ENCODE measurements at places on chromosomes 5 and 9.
A peak's percentile ranks its signal among the peaks of the same experiment; 100 is the strongest.

- peak; percentile 38 for DNase-seq
Measured at GRCh38 chr9:75855509-75855908, 35.0 kb upstream of the PCSK5 start.

- no peak for DNase-seq
Measured at GRCh38 chr9:7284517-7284916, 515.1 kb downstream of the DMAC1 start.

- DNase-seq, result peak; percentile 49
Measured at GRCh38 chr5:164504141-164504772, 998.8 kb downstream of the MAT2B start.

- no peak for DNase-seq
Measured at GRCh38 chr5:153981905-153982605, 56.7 kb downstream of the FAM114A2 start.

DNA sequence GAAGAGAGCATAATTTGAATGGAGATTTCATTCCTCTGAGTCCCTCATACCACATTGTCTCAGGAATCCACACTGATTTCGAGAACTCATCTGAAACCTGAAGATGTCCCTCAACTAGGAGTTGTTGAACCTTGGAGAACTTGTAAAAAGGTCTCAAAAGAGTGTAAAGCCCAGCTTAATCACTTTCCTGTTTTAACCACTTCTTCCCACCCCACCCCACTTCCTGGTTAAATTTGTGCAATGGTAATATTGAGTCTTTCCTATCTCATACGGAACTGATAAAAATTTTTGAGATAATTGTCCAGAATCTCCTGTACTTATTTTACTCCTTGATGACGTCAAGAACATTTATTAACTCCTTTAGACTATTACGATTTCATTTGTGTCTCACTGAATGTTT, 240.7 kb downstream of the ARRDC3 start:
- peak; percentile 12 for DNase-seq

DNA sequence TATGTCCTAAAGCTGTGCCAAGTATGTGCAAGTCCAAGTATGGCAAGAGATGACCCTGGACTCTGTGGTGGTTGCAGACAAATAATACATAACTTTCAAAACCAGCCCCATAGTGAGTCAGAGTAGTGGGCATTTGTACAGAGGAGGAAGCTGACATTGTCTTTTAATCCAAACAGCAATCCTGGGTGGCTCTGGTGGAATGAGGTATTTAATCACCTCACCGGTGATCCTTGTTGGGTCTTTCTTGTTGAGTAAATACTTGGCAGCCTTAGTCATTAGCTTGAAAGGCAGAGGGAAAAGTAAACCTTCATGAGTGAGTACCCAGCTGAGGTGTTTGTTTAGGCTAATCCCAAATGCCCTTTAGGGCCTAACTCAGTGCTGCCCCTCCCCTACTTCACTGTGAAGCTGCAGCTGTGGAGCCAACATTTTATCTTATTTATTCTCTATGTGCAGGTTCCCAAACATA, 148.7 kb upstream of the SLC12A2 start:
- no peak for DNase-seq

- no peak for DNase-seq
Measured at GRCh38 chr9:124257844-124258606, at the start of gene NEK6. NEK6 (plus strand) TSS chr9:124257949; CDS start chr9:124301965, 44,016 bp downstream.

DNA sequence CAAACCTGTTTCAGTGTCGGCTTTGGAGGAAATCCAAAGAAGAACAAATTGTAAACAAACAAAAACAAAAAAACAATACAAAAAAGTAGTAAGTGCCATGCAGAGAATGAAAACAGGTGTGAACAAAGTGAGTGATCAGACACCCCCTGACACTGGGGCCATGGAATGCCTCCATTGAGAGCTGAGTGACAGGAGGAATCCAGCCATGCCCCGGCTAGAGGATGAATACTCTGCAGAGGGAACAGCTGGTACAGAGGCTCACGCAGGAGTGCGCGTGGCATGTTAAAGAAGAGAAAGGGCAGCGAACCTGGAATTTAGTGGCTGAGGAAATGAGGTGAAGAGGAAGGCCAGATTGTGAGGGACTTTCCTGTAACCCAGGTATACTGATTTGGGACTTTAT, 15.5 kb upstream of the CCNJL start:
- DNase-seq, result no peak

- no peak for DNase-seq
Measured at GRCh38 chr5:179201986-179202385, 141.8 kb downstream of the ZNF354C start.

DNA sequence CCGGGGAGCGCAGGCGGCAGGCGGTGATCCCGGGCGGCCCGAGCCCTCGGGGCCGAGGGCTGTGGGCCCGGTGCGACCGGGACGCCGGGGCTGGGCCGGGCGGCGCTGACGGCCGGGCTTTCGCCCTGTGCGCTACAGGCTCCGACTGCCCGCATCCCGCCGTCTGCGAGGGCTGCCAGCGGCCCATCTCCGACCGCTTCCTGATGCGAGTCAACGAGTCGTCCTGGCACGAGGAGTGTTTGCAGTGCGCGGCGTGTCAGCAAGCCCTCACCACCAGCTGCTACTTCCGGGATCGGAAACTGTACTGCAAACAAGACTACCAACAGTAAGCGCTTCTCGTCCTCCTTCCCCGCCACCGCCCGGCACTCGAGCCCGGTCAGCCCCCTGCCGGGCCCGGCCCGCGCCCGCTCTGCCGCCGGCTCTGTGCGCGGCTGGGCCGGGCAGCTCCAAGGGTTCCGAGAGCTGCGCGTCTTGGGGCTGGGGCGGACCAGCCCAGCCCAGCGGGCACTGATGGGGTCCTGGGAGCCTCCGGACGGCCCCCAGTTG, 1.6 kb downstream of the LMX1B start:
- peak; percentile 34 for DNase-seq

GRCh38 chr5:42842921-42843641, 31.4 kb upstream of the SELENOP start:
- DNase-seq, result no peak

- DNase-seq, result peak; percentile 51
Measured at GRCh38 chr9:125409637-125410521, 148.3 kb downstream of the GAPVD1 start.

- DNase-seq, result no peak
Measured at GRCh38 chr5:86838083-86838482, 220.3 kb downstream of the COX7C start.

GRCh38 chr9:122988920-122989621, 44.4 kb upstream of the GPR21 start:
- no peak for DNase-seq

GRCh38 chr5:134523543-134524271, 1.8 kb upstream of the JADE2 start:
- no peak for DNase-seq

GRCh38 chr9:26637101-26637500, 255.5 kb downstream of the CAAP1 start:
- DNase-seq, result no peak

DNA sequence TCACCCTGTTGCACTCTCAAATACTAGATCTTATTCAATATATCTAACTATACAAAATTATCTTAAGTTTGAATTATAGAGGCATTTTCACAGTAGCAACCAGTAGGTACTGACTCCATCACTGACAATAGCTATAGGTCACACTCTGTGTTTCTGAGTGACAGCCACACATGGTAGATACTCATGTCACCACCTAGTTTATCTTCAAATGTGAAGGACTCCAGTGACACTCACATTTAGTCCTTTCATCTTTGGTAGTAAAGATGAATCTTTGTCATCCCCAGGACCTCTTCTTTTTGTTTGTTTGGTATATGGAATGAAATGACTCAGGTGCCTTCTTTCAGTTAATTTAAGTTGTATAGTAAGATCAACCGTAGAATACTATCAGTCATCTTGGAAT, 102.5 kb upstream of the DHFR start:
- DNase-seq, result no peak

- DNase-seq, result peak; percentile 98
Measured at GRCh38 chr5:40378396-40379177, 301.1 kb upstream of the PTGER4 start.

DNA sequence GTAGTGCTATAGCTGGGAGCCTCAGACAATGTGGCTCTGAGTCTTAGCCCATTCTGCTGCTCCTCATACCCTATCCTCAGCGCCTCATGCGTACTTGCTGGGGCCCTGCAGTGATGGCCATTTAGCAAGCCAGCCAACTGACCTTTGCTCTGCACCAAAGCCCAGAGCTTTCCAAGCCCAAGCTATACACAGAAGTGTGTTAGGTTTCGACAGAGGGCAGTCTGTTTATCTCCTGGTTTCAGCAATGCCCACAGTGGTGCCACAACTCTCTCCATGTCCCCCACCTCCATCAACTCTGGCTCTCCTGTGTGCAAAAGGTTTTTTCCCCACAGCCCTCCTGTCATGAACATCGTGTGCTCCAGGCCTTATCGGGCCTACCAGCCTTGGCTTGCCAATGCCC, 16.9 kb downstream of the GNG10 start:
- DNase-seq, result no peak

DNA sequence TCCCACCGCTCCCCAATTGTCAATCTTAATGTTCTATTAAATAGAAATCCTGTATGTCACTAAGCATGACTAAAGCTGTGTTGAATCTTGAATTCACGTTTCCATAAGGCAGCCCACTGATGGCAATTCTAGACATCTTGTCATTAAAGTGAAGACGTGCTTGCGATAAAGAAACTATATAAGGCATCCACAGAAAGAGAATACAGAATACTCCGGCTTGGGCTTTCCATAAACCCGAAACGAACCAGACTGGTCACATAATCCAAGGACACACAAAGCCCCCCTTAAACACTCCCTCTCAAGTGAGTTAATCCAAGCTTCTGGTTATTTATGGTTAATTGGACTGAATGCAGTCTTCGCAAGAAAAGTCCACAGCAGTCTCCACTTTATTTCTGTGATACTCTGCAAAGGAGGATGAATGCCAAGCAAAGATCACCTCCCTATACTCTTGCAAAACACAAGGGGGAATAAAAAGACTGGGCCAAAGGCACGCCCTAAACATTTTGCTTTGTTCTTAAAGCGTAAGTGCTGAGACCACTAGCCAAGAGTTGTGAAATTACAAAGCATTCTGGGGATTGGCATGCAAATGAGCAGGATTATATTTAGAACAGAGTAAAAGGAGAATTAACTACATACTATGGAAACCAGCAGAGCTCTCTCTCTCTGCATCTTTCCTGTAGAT, 54.7 kb downstream of the DPYSL3 start:
- peak; percentile 87 for DNase-seq

- no peak for DNase-seq
Measured at GRCh38 chr9:135516132-135516860, 4.9 kb upstream of the LCN1 start.

DNA sequence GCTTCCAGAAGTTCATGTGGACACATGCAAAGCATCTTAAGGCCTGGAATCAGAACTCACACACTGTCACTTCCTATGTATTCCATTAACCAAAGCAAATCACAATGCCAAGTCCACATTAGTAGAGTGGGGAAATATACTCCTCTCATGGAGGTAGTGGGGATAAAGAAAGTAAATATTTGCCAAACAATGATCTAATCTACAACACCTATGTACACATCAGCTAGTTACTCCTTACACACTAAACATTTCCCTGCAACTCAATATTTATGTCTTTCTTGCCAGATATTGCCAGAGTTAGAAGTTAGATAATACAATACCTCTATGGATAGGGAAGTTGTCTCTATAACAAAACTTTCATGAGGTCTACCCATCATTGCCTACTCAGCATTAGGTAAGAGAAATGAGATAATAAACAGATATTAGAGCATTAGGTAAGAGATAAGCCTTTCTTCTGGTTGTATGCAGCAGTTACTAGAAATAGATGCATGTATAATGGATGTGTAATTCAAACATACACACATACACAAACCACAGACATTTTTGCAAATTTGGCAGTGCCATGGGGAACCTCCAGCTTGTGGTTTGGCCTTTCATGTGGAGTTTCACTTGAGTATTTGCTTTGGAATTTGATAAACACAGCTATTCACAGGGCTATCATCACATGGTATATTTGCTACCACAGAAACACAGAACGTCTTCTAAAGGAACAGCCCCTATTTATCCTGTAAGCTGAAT, 196.5 kb downstream of the TLE1 start:
- peak; percentile 64 for DNase-seq

DNA sequence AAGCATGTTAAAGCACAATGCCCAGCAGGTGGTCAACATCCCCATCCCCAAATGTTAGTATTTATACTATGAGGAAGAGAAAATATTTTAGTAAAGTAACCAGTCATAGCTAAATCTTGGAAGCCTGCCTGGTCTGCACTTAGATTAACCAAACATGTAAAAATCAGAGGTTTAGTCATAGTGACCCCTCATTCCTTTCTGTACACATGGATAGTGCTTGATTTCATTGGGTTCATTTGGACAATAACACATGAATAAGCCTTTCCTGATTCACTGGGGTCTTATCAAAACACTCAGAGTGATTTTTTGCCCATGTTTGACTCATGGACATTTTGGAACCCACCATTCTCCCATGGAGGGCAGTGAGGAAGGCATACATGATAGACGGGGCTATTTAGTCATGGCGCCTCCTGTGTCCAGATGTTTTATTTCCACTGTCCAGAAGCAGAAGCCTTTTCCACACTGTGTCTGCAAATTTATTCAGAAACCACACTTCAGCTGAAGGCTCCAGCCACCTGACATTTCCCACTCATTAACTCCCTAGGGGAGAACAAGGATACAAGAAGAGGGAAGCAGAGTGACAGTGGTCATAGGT, 32.5 kb downstream of the OR1J1 start:
- DNase-seq, result no peak

GRCh38 chr9:6782345-6782744, 24.6 kb downstream of the KDM4C start:
- DNase-seq, result no peak

- peak; percentile 8 for DNase-seq
Measured at GRCh38 chr5:112064956-112065355, 308.0 kb upstream of the NREP start.

DNA sequence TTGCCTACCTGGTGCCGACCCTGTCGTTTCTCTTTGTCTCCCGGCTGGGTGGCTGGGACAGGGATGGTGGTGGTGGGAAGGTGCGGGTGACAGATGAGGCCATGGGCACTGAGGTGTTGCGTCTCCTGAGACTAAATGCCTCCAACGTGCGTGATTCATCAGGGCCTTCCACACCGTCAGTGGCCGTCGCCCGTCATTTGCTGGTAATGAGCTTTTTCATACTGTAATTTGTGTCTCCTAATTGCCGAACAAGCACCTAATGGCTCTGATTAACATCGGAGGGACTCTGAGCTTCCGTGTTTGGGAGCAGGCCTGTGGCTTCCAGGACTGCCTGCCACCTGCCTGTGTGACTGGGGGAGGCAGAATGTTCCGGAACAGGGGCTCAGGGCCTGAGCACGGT, 35.2 kb downstream of the RXRA start:
- no peak for DNase-seq

DNA sequence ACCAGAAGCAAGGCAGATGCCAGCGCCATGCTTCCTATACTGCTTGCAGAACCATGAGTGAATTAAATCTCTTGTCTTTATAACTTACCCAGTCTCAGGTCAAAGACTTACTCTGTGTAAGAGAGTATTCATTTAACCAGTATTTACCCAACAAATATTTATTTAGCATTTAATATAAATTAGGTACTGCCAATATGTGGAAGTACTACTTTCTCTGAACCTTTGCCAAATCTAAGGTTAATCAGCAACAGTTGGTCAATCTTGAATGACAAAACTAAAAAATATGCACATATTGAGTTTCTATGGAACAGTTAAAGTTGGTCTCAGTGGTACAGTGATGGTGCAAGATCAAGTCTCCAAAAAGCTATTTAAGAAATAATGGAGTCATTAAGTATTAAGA, 155.9 kb upstream of the CCNG1 start:
- DNase-seq, result no peak

- DNase-seq, result no peak
Measured at GRCh38 chr5:38866362-38867031, 20.7 kb downstream of the OSMR start.

- peak; percentile 34 for DNase-seq
Measured at GRCh38 chr9:122498883-122499288, 11.7 kb upstream of the OR1J2 start.

- no peak for DNase-seq
Measured at GRCh38 chr9:120319452-120319851, 260.5 kb downstream of the CDK5RAP2 start.
